Osteocyte (in vitro differentiated cells): ENCODE measurements at places on chromosomes 4 and X. TPM values are rescaled to one million over a fixed set of nuclear protein-coding genes. Genes with fewer than 3 reads are reported as not detected.
A peak's percentile ranks its signal among the peaks of the same experiment; 100 is the strongest.

Gene TRIM60
- not detected in 2 replicates for total RNA-seq

Gene TRAM1L1
- total RNA-seq, result 5.6 and 5.9 TPM in 2 replicates

Gene KCNIP4
- total RNA-seq, result 0.24 and 0.55 TPM in 2 replicates

DNA sequence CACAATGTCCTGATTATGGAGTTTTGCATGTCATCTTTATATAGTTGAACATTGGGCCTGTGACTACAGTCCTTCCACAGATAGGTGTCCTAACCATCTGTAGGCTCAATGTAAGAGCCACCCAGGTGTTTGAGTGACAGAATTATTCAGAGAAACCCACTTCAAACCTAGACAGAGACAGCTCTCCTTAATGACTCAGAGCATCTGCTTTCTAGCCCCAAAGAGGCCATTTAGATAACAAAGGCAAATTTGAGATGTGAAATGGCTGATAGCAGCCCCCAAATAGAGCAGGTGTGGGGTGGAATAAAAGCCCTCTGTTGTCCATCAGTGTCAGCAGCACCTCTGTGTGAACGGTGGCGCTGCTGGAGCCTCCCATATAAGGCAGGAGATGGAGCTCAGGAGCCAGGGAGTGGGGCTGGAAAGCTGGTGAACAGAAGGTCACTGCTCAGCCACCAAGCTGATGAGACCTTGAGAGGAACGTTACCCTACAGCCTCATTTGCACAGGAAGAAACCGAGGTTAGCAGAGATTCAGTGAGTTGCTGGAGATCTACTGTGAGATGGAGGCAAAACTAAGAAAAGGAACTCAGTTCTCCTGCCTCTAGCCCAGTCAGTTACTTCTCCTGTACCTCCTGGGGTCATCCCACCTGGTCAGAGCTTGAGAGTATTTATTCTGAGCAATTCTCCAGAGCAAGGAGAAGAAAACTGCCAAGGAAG is 153.3 kb upstream of the LNX1 start:
- H3K36me3 ChIP-seq, result no peaks in the 10 kb centered on the region
- H3K27ac ChIP-seq, result no peak overlapping the region
- H3K4me3 ChIP-seq, result no peak overlapping the region
- no peaks in the 10 kb centered on the region for H3K27me3 ChIP-seq

DNA sequence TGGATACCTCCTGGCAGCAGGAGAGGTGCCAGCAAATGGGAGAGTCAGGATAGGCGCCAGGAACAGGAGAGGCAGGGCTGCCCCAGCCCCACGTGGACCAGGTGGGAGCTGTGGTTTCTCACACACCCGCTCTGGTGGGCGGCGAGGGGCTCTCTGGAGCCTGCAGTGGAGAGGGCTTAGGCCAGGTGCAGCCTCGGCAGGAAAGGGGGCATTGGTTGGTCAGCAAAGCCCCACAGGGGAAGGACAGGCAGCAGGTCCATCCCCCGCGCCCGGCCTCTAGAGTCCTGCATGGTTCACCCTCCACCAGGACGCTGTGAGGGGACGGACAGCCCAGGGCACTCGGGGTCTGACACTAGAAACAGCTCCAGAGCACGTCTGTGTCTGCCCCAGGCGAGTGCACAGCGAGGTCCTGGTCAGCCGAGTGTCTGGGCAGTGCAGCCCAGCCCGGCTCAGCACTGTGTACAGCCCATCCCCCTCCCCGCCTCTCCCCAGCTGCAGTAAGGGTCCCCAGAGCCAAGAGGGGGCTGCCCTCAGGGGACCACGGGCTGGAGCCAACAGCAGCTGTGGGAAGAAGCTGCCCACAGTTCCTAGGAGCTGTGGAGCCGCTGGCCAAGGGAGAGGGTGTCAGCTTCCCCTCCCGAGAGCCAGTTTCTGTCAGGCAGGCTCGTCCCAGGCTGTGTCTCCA is 8.2 kb downstream of the ATP5ME start:
- H3K27ac ChIP-seq, result no peak overlapping the region
- H3K4me1 ChIP-seq, result peaks cover 1% of the 10 kb centered on the region
- no peaks in the 10 kb centered on the region for H3K36me3 ChIP-seq
- no peaks in the 10 kb centered on the region for H3K27me3 ChIP-seq

- H3K27ac ChIP-seq, result peak overlapping the region; percentile 47
- peaks cover 42% of the 10 kb centered on the region for H3K4me1 ChIP-seq
- H3K27me3 ChIP-seq, result no peaks in the 10 kb centered on the region
- no peak overlapping the region for H3K4me3 ChIP-seq
Observed at GRCh38 chr4:98746530-98746929, 88.1 kb upstream of the TSPAN5 start.

DNA sequence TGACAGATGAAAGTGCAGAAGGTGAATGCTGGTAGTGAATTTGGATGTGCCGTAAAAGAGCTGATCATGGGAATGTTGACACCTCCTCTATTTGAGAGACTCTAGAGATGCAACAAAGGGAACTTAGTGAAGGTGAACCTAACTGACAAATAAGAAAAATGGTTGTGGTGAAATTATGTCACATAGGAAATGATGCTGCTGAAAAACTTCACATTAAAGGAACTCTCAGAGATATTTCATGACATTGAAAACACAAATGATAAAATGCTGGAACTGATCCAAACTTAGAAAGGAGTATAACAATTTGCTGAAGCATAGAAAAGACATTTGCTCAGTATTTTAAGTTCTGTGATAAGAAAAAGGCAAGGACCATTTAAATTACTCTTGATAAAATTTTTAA is 31.9 kb downstream of the MGAT4D start:
- DNase-seq, result no peak
- H3K4me1 ChIP-seq, result no peaks in the 10 kb centered on the region
- H3K4me3 ChIP-seq, result no peak overlapping the region
- H3K36me3 ChIP-seq, result no peaks in the 10 kb centered on the region

DNA sequence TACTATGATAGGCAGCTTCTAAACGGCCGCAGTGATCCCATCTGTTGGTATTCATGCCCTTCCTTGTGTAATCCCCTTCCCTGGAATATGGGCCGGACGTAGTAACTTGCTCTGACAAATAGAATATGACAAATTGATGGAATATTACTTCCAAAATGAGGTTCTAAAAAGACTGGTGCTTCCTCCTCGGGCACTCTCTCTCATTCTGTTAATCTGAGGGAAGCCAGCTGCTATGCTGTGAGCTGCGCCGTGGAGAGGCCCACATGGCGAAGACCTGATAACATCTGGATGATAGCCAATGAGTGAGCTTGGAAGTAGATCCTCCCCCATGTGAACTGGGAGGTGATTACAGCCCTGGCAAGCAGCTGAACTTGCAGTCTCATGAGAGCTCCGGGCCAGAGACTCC is 27.2 kb upstream of the SLC25A4 start:
- DNase-seq, result no peak
- H3K27ac ChIP-seq, result no peak overlapping the region
- H3K4me3 ChIP-seq, result no peak overlapping the region
- H3K4me1 ChIP-seq, result peaks cover 25% of the 10 kb centered on the region
- no peaks in the 10 kb centered on the region for H3K27me3 ChIP-seq

DNA sequence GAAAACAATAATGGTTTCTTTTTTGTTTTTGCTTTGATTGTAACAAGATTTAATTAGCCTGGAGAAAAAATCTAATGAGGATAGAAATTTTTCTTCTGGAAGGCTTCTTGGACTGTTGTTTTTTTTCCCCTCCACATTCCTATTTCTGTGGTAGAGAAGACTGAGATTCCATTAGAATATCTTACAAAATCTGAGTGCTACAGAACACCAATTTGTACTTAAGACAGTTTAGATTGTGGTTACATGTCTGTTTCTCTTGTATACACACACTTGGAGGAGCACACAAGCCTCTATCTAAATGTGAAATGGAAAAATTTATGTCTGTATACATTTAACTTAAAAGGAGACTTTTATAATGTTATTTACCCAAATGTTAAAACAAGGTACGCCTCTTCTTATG is 176.9 kb upstream of the ARSJ start:
- peaks cover 5% of the 10 kb centered on the region for H3K4me1 ChIP-seq
- DNase-seq, result no peak
- no peaks in the 10 kb centered on the region for H3K36me3 ChIP-seq
- no peaks in the 10 kb centered on the region for H3K27me3 ChIP-seq

DNA sequence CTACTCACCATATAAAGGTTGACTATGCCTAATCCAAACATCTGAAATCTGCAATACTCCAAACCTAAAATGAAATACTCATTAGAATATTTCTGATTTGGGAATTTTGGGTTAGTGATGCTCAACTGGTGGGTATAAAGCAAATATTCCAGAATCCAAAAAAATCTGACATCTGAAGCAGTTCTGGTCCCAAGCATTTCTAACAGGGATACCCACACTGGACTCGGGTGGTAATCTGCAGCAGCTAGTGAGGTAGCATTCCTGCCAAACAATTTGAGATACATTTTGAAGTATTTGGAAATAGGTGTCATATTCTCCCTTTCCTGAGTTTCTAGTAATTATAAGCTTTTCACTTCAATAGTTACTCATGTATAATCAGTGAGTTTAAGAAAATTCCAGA is 49.6 kb upstream of the RPA4 start:
- no peak for DNase-seq
- no peak overlapping the region for H3K4me3 ChIP-seq
- H3K27ac ChIP-seq, result no peak overlapping the region
- H3K36me3 ChIP-seq, result no peaks in the 10 kb centered on the region
- H3K27me3 ChIP-seq, result no peaks in the 10 kb centered on the region
- no peaks in the 10 kb centered on the region for H3K4me1 ChIP-seq

GRCh38 chr4:27084685-27085361 is 224.2 kb downstream of the STIM2 start:
- DNase-seq, result peak; percentile 34
- H3K27ac ChIP-seq, result no peak overlapping the region
- H3K36me3 ChIP-seq, result no peaks in the 10 kb centered on the region
- peaks cover 10% of the 10 kb centered on the region for H3K4me1 ChIP-seq
- H3K4me3 ChIP-seq, result peak overlapping the region; percentile 59
